ENCODE measurements at places on chromosomes 5 and 9. TPM values are rescaled to one million over a fixed set of nuclear protein-coding genes. Genes with fewer than 3 reads are reported as not detected.

PCDHA11 gene
- total RNA-seq: 0.41 TPM

SPATA31D4 gene
- not detected for total RNA-seq

NOXA1 gene
- 3.3 TPM for total RNA-seq

SOX30 gene
- total RNA-seq: 0.55 TPM

ECM2 gene
- total RNA-seq: 3.3 TPM

CEL gene
- total RNA-seq: not detected

Data from sigmoid colon (tissue), 7 donors.